ENCODE measurements at places on chromosomes 13 and 19.

- DNase-seq: no peak
Measured at GRCh38 chr13:44135566-44135965, 238.1 kb upstream of the SERP2 start.

DNA sequence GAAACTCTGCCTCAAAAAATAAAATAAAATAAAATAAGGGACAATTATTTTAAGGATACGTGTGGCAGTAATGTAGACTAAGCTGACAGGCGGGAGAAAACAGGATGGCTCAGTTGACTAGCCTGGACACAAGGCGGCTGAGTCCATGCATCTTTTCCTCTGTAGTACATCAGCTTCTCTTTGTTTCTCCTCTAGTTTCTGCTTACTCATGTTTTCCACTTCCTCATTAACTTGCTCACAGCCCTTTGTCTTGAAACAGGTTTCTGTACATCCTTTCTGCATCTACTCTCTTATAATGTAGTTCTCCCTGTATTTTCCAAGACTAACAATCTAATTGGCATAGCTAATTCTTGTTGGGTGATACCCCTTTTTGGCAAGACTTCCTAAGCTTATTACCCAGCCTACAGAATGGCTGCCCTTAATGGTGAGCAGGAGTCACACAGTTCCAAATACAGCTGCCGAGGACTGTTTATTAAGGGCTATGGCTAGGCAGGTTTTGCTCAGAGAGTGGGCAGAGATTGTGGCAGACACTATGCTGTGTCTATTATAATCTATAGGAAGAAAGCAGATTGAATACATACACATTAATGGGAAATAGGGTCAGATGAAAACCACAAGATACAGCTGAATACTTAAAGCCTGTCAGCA, 58.7 kb upstream of the KLF5 start:
- peak; percentile 27 for DNase-seq

GRCh38 chr13:79936368-79937136, 404.4 kb downstream of the SPRY2 start:
- DNase-seq: no peak

DNA sequence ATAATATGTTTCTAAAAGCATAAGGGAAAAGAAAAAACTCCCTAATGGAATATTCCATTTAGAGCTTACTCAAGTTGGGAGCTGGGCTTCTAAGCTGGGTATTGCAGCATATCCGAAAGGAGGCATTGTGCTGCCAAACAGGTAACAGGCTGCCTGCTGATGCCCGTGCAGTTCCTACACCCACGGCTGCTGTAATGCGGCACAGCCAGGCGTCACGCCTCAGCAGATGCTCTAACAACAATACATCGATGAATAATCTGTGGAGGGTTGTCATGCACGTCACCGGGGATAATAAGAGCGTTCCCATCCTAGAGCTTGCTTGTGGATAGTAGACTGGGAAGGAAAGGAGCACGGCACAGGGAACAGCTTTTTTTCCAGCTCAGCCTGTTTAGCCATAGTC, 1582.1 kb upstream of the SLC10A2 start:
- no peak for DNase-seq

GRCh38 chr19:6687114-6687513, 17.2 kb upstream of the TNFSF14 start:
- DNase-seq: no peak

- DNase-seq: no peak
Measured at GRCh38 chr13:50016444-50016843, 1.2 kb downstream of the KCNRG start.

DNA sequence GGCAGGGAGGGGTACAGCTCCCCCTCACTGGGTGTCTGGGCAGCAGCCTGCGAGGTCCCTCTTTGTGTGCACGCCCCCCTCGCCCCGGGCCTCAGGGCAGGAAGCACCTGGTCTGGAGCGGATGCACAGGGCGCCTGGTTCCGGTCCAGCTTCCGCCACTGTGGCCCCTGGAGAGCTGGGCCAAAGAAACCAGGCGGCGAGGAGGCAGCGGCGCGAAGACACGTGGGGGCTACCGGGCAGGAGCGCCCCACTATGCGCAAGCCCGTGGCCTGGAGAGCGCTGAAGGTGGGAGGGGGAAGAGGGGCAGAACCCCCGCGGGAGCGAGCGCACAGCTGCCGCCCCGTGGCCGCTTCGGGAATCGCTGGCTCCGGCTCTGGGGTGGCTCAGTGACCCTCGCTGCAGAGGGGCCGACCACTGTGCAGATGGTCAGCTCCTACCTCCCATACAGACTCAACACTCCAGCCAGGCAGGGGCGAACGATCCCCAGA, 1.7 kb upstream of the LYL1 start:
- DNase-seq: no peak

GRCh38 chr19:43763473-43763939, 8.7 kb upstream of the SMG9 start:
- DNase-seq: no peak
